ENCODE measurements at places on chromosomes 7 and 10.

DNA sequence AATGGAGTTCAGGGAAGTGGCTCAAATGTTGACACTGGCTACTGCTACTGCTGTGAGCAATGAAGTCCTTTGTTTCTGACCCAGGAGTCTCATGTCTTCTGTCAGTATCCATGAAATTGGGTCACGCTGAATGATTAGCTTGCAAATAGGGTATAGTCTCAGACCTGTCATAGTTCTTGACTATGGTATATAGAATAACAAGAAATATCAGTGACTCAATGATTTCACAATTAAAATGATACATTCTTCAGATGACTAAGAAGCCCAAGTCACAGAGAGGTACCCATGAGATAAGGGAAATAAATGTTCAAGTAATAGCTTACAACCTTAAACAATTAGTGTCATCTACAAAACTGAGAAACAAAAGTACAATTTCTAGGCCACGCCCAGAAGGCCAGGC lies 89.3 kb downstream of the LYZL2 start:
- no peak for DNase-seq

DNA sequence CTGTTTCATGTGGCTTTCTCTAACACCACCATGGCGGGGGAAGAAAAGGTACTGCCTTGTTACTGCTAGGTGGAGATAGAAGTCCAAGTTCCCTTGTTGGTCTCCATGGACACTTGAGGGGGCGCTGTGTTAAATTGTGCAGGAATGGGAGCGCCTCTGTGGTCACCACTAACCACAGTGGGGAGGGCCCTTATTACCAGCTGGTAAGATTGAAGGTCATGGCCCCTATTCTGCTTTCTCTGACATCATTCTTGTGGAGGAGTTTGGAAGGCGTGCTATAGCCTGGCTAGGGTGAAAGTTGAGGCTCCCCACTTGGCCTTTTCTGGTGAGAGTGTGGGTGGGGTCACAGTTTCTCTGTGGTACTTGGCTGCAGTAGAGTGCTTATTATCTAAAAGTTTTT lies 14.9 kb upstream of the MXI1 start:
- DNase-seq = no peak

GRCh38 chr7:26101361-26102151 lies 50.4 kb upstream of the NFE2L3 start:
- no peak for DNase-seq

DNA sequence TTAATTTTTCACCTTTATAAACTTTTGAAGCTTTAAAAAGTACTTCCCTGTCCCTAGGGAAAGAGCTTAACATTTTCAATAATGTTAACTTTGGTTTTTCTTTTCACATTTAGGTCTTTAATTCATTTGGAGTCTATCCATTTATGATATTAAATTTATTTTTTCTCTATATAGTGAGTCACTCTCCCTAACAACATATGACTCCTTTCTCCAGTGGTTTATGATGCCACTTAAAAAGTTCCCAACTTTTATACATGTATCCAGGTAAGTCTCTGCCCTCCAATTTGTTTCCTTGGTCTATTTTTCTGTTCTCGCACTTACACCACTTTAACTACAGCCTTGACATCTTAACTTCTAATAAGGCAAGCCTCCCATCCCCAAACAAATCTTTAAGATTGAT lies 3.5 kb downstream of the CACUL1 start:
- no peak for DNase-seq

DNA sequence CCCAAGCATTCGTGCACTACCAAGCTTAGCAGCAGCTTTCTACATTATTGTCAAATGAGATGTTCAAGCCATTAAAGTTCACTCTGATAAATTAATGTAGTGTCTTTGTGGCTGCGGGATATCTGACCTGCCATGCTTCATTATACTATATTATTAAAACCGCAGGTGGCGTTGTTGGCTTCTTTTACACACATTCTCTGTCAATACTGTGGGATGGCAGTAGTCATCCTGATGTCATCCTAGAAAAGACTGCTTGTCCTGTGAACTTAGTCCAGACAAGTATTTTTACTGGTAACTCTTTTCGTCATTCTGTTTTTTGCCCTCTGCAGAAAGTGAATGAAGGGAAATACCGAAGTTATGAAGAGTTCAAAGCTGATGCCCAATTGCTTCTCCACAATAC lies 103.9 kb downstream of the ZMYND11 start:
- no peak for DNase-seq

- no peak for DNase-seq
These were observed 13.5 kb downstream of the SFMBT2 start for GRCh38 chr10:7397049-7398035.

- no peak for DNase-seq
These were observed 7.9 kb downstream of the ANTXRL start for GRCh38 chr10:46294641-46295220.

GRCh38 chr10:18423058-18423637 lies 228.2 kb downstream of the NSUN6 start:
- no peak for DNase-seq
